Right lung (tissue), 10 donors: ENCODE measurements at places on chromosomes 7 and 10.

DNA sequence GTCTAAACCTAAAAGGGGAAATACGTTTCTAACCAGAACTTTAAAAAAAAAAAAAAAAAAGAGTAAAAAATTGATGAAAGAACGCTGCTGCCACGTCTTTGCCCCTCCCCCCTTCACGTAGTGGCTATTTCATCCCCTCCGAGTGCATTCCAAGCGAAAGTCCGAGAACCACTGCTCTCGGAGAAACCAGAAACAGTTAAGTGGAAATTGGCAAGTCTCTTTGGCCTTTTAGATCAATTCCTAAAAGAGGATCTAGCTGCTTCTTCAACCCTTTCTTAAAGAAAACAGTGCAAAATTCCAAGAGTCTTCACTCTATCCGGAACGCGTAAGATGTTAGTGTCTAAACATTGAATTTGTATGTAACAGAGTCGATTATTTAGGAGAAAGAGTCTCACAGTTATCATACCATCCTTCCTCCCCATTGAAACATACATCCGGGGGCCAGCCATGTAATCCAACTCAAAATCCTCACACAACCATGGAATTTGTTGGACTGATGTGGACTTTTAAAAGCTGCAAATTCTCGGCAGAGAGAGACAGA is 1.1 kb downstream of the P4HA1 start:
- DNase-seq: peak; percentile 84

- DNase-seq: peak; percentile 69
These were observed 98.8 kb downstream of the CACNB2 start for GRCh38 chr10:18238870-18239485.

DNA sequence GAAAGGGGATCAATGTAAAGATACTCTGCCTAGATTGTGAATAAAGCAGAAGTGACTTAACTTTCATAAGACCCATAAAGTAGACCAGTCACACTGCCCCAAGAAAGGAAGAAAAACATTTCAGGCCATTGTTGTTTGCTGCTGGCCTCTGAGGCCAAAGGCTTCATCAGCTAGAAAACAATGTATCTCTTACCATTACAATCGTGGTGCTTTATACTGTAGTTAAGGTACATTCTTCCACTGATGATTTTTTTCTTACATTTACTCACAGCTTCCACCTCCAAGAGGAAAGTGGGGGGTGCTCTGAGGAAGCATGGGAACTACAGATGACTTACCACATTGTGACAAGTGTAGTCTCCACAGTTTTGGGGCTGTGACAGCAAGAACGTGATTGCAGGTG is 68.6 kb downstream of the NRG3 start:
- DNase-seq: no peak

DNA sequence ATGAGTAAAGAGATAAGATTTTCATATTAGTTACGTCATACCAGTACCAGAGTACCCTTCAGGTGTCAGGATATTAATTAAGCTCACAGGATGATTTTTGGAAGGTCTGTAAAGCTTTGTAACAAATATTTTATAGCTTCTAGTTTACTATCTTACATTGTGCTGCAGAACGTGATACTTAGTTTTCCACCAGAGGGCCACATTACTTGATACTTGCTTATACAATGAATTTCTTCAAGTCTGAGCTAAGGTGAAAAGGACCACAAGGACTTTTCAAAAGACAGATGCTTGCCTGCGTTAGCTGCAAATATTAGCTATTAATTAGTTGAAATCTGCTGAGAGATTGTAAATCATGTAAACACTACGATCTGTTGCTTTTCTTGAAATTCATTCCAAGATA is 12.2 kb downstream of the FOXP2 start:
- no peak for DNase-seq

- DNase-seq: no peak
These were observed 6.7 kb upstream of the ADAM12 start for GRCh38 chr10:126394948-126395347.

GRCh38 chr7:32670110-32671025 is 175.1 kb downstream of the AVL9 start:
- DNase-seq: no peak

DNA sequence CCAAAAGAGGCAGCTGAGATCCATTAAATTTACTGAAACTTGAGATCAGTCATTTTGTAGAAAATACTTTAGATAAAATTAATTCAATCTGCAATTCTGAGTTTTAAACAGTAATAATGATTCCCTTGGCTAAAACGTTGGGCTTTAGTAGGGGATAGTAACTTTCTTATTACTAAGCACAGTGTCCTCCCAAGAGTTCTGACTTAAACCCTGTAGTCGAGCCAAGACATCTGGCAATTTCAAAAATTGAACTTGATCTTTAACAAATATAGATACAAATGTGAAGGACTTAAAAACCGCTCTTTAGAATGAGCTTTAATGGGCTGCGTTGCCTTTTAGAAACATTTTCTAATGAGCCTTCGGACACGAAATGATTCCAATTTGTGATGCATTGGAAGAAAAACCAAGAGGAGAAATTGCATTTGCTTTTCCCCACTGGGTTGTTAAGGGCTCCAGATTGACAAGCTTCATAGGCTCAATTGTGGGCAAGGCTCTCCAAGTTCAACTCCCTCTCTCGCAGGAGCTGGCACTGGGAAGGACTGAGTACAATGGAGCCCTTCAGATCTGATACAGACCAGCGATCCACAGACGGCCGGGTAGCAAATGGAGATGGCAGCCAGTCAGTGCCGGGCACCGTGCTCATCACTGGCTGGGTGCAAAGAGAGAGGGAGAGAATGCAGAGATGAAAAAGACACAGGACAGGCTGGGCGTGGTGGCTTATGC is 921.3 kb upstream of the AUTS2 start:
- DNase-seq: no peak

GRCh38 chr10:7649673-7650300 is 17.0 kb downstream of the ITIH5 start:
- DNase-seq: no peak

GRCh38 chr7:44982535-44982923 is 3.7 kb upstream of the MYO1G start:
- DNase-seq: no peak

DNA sequence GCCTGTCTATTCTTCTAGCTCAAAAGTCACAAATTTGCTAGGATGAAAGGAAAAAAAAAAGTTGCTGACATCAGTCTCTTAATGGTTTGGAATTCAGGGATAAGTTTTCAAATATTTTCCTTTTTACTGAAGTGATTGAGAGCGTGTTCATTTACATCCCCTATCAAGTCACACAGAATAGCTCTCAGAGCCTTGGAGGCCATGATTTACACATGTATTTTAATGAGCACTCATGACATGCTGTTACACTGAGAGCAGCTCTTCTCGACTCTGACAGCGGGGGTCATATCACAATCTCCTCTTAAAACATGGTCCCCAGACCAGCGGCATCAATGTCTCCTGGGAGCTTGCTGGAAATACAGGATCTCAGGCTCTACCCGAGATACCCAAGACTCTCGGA is 232.7 kb downstream of the POU6F2 start:
- DNase-seq: no peak

DNA sequence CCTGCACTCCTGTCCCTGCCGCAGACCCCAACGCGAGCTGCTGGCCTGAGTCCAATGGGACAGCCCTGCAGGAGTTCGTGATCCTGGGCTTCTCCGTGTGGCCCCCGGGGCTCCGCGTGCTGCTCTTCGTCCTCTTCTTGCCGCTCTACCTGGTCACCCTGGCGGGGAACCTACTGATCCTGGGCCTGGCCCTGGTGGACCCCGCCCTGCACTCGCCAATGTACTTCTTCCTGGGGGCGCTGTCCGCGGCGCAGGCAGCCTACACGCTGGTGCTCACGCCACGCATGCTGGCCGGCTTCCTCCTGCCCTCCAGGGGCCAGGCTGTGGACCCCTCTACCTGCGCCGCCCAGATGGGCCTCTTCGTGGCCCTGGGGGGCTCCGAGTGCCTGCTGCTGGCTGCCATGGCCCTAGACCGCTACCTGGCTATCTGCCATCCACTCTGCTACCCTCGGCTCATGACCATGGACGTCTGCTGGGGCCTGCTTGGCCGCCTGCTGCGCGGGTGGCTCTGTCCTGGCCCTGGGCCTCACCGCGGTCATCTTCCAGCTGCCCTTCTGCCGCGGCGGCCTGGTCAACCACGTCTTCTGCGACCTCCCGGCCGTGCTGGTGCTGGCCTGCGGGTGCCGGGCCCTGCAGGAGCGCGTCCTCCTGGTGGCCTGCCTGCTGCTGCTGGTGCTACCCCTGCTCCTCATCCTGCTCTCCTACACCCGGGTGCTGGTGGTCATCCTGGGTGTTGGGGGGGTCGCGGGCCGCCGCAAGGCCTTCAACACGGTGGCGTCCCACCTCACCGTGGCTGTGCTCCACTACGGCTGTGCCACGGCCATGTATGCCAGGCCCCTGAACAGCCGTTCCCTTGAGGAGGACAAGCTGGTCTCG is 71.7 kb downstream of the RBAK start:
- DNase-seq: no peak

DNA sequence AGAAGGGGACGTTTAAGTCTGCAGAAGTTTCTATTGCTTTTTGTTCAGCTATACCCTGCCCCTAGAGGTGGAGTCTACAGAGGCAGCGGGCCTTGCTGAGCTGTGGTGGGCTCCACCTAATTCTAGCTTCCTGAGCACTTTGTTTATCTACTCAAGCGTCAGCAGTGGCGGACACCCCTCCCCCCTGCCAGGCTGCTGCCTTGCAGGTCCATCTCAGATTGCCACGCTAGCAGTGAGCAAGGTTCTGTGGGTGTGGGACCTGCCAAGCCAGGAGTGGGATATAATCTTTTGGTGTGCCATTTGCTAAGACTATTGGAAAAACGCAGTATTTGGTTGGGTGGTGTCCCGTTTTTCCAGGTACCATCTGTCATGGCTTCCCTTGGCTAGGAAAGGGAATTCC is 147.3 kb upstream of the PRPS1L1 start:
- no peak for DNase-seq

DNA sequence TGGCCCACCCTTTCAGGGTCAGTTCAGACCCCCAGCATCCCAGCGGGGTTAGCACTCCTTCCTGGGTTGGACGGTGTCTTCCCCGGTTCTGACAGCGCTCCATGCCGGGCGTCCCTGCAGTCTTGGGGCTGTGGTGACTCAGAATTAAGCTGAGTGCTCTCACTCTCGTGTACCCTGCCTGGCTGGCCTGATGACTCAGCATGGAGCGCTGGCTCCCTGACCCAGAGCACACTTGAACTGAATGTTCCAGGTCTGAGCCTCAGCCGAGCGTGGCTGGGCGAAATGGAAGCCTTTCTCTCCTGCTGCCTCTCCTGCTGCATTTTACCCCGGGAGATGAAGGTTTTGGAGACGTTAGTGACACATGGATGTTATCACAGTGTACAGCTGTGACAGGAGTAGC is 7.1 kb downstream of the BAG3 start:
- no peak for DNase-seq

GRCh38 chr10:36183726-36184125 is 541.6 kb upstream of the FZD8 start:
- DNase-seq: no peak

GRCh38 chr7:46032942-46033341 is 111.9 kb upstream of the IGFBP3 start:
- DNase-seq: no peak

DNA sequence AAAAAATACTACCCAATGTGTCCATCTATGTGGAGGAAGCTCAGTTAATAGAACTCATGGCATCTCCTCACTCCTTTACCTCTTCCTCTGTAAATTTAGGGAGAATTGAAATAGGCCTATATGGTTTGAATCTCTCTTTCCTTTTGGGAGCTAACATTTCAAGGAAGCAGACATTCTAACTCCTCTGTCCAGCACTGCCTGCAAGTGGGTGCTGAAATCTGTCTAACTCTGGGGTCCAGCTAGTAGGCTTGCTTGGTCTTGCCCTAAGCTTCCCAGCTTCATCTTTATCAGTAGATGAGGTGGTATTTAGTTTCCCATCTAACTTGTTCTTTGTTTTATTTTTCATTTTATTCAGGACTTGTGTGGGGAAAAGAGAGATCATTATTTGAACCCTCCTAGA is 23.2 kb downstream of the CYCS start:
- DNase-seq: no peak

- no peak for DNase-seq
These were observed 56.9 kb downstream of the NEUROG3 start for GRCh38 chr10:69516316-69516715.

DNA sequence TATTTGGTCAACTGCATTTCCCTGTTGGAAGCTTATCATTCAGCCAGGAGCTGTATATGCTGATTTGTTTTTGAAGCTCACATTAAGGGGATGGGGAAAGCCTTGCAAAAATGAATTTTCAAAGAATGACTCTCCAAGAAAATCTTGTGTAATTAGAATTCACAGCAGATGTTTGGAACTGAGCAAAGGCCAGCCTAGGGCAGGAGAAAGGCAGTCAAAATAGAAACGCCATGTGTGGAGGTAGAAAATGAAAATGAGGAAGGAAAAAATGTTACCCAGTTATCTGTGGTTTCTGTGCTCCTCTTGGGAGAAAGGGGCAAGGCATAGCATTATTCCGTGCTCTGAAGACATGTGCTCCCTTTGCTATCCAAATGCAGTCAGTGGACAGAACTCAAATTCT is 93.5 kb downstream of the NRP1 start:
- DNase-seq: no peak

DNA sequence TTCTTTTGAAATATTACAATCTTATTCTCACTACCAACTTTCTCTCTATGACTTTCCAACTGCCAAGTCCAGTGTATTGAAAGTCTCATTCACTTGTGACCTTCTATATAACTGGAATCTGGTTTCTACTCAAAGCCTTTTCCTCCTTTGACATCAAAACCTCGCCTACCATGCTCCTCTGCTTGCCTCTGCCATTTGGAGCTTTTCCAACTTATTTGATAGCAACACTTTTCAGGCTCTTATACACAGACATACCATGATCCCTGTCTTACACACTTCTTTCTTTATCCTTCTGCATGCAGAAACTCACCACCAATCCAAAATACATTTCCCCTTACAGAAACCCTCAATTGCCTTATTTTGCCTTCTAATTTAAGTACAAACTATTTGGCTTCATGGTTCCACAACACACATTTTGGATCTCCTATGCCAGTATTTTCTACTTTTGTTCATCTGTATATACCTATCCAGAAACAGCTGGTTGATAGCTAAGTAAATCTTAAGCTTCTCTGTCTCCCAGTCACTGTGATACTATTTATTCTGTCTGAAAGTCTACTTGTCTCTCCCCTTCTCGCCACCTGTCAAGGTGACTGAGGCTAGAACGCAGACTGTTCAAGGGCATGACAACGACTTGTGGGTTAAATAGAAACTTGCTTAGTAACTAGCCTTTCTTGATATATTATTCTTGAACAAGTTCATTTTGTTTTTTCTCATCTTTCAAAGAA is 22.4 kb downstream of the GNG11 start:
- no peak for DNase-seq

GRCh38 chr7:16038906-16039305 is 352.4 kb upstream of the MEOX2 start:
- no peak for DNase-seq

DNA sequence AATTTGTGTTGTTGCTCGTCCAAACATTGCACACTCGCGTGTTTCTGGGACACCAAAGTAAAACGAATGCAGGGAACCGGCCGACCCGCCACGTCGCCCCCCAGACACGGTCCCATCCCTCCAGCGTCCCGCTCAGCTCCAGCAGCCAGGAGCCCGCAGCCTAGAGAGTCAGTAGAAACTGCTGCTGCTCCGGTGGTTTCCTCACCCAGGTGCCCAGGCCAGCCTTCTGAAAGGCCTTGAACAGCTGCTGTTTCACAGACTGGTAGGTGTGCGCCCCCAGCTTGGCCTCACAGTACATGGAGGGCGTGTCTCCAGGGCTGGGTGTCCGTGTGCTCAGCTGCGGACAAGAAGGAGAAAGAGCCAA is 126.8 kb downstream of the WDR37 start:
- no peak for DNase-seq

GRCh38 chr10:126270111-126270510 is 118.2 kb downstream of the ADAM12 start:
- no peak for DNase-seq
